ENCODE measurements at places on chromosomes 6 and 20.

DNA sequence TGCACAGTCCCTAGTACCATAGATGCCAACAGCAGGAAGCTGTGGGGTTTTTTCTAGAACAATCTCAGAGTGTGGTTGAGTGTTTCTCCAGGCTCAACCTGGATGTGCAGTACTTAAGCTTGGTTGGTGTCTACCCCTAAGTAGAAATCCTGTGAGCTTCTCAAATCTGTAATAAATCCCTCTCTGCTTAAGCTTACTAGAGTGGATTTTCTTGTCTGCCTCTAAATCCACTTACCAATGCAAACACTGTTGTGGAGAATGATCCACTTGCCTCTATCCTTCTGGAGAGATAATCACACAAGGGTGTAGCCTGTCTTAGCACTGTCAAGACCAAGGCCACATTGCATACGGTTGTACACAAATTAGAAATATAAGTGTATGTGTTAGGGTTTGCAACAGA lies 43.3 kb upstream of the CLIC5 start:
- DNase-seq, result no peak

DNA sequence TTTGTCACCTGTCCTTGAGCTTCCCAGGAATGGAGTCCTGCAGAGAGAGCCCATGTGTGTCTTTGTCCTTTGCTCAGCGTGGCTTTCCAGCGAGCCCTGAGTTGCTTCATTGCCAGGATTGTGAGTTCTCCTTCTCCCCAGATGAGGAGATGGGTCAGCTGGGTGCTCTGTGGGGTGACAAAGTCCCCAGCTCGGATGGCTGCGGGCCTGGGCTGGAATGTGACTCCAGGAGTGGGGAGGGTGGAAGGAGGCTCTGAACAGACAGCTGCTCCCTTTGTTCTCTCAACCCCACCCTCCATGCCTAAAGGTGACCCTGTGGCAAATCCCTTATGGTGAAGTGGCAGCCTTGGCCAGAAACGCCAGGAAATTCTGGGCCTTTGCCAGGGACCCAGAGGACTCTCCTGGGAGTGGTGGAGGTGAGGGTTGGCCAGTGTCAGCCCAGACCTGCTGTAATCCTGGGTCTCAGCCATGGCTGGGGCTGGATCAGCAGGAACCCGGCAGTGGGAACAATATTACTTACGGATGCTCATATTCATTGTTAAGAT lies 44.4 kb upstream of the CST5 start:
- no peak for DNase-seq

DNA sequence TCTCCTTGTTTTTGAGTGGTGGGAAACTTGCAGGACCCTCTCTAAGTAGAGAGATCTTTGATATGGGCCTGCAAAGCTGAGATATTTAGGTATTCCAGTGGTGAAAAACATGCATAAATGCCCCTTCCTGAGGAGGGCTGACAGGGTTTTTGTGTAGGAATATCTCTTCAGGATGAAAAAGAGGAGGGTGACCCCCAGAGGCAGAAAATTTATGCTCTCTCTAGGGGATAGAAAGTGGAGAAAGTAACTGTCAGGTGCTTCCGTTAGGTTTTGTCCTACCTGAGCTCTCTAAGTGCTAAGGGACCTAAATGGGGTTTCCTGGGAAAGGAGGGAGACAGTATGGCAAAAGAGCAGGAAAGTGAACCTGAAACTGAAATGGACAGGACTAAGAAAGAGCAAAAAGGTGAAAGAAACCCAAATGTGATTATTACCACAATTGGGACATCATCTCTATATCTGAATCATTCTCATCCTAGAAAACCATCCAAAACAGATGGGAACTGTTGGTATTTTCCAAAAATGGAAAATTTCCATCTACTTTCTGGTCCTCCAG lies 2.0 kb downstream of the COL19A1 start:
- DNase-seq, result no peak

DNA sequence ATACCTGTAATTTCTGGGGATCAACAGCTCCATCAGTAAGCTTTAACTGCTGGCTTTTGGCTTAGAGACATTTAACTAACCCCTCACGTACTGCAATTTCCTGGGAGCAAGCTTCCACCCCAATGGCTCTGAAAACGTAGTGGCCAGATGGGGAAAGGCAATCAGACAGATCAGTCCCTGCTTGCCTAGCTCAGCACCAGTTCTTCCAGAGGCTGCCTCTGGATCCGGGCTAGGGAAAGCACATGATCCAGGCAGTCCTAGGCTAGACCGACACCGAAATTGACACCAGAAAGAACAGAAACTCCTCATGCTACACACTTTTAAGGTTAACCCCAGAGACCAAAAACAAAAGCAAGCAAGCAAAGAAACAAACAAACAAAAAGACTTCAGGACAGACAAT lies 13.3 kb downstream of the PREP start:
- DNase-seq, result peak; percentile 25

DNA sequence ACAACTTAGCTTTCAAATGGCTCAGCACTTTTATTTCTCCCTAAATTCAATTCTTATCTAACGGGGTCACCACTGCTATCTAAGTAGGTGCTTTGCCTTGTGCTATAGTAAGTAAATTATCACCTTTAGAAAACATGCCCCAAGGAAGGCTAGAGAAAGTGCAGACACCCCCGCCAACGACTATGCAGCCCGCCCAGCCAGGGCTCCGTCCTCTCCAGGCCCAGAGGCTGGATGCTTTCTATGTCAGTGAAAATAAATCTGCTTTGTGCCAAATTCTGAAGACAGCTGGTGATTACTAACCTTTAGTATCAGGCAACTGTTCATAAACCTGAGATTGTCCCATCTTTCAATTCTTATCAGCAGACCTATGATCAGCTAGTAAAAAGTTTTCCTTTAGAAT lies 14.3 kb downstream of the KIAA0319 start:
- no peak for DNase-seq

DNA sequence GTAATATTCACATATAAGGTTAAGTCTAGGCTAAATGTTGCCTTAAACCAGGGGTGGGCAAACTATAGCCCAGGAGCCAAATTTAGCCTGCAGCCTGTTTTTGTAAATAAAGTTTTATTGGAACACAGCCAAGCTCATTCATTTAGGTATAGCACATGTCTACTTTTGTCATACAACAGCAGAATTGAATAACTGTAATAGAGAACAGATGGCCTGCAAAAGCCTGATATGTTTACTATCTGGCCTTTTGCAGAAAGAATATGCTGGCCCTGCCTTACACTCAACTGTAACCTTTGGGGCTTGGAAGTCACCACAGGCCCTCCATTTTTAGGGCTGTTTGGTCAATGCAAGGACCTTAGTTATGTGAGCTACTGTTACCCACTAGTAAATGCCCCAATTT lies 17.7 kb upstream of the BCLAF1 start:
- no peak for DNase-seq

GRCh38 chr6:82006027-82006738 lies 241.4 kb downstream of the IBTK start:
- no peak for DNase-seq

- DNase-seq, result peak; percentile 19
These were observed 1567.8 kb upstream of the DEFB115 start for GRCh38 chr20:29689411-29690225.

GRCh38 chr6:161434350-161434749 lies 160.5 kb upstream of the AGPAT4 start:
- peak; percentile 50 for DNase-seq

DNA sequence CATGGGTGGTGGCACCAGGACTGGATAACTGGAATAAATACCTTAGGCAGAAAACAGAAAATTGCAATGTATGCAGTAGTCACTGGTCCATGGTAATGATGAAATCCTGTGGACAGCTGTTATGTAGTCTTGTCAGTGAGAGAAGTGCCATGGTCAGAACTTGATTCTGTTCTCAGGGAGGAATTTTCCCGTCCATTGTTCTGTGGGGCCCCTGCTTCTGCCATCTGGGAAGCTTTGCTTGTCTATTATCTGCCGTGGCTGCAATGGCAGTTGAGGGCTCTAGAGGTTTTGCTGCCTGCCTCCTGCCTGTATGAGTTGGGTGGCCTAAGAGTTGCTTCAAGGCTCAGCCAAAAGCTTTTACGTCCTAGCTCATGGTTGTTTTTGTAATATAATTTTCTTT lies 126.8 kb upstream of the SLC35B3 start:
- DNase-seq, result no peak

GRCh38 chr20:37898233-37899104 lies 4.5 kb upstream of the VSTM2L start:
- no peak for DNase-seq

GRCh38 chr6:169950558-169950957 lies 199.1 kb downstream of the ERMARD start:
- DNase-seq, result no peak

GRCh38 chr6:170269846-170270541 lies 20.9 kb downstream of the DLL1 start:
- DNase-seq, result no peak

DNA sequence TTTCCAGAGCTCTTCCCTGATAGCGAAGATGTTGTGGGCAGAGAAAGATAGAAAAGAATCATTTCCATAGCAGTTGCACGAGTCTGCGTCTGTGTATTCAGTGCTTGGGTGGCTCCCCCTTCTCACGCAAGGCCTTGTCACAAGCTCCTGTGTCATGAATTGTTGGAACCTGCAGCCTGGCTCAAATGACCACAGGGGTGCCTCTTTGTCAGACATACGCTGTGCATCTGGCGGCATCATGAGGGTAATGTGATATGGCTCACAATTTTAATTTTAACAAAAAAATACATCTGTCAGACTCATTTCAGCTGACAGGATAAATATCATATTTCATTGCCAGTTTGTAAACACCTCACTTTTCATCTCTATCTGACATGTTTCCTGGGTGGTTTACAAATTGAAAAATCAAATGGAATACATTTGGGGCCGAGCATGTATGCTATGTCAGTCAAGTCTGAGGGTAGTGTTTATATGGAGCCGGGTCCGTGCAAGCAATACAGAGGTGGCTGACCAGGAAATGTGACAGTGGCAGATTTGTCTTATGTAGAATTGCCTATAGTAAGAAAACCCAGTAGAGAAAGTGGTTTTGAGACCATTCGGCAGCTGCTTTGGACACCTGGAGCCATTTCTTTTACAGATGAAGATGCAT lies 90.9 kb downstream of the CAP2 start:
- DNase-seq, result no peak

- DNase-seq, result no peak
These were observed 19.2 kb downstream of the FKBP5 start for GRCh38 chr6:35669451-35670045.

- no peak for DNase-seq
These were observed 66.0 kb upstream of the STX16 start for GRCh38 chr20:58584881-58585752.

DNA sequence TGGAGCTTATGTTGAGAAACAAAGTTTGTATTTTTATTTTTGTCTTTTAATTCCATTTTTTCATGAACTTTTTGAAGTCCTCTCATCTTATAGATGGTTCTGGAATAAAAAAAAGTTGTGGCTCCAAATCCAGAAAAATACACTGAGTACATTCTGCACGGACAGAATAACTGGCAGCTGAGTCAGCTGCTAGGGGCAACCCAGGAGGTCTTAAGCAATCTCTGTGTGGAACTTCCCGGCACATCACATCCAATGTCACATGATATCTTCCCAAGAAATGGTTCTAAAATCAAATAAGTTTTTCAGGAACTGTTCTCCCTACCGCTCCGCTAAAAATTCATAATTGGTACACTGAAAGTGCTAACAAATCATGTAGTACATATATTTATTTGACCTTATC lies 29.8 kb downstream of the SLC13A3 start:
- no peak for DNase-seq

DNA sequence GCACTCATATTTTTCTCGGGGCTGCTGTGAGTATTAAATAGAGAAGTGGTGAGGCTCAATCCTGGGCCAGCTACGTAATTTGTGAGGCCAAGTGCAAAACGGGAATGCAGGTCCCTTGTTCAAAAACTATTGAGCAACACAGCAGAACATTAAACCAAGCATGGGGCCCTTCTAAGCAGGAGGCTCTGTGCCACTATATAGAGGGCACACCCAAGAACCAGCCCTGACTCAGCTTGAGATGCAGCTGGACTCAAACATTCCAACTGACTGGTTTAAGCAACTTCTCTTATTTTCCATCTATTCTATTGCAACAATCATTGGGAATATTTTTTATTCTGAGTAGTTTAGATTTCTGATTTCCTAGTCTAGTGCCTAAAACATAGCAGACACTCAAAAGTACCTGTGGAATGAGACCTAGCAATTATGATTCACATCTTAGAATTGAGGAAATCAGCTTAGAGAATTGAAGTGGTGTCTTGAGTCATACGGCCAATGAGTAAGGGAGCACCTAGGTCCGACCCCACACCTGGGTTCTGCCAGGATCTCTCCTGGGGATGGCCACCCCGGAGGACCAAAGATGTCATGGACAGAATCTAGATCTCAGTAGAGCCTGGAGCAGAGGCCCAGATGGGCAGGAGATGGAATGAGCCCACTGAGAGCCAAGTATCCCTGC lies 1.3 kb downstream of the SIRPB2 start:
- peak; percentile 34 for DNase-seq

Measured in GM03348 (cell line).